ENCODE measurements at places on chromosomes 3 and 15. TPM values are rescaled to one million over a fixed set of nuclear protein-coding genes. Genes with fewer than 3 reads are reported as not detected.
A peak's percentile ranks its signal among the peaks of the same experiment; 100 is the strongest.

Gene ZNF662
- not detected for total RNA-seq

Gene TP63
- 16.1 TPM for total RNA-seq

- H3K4me3 ChIP-seq = no peak overlapping the region
- peaks cover 6% of the 10 kb centered on the region for H3K4me1 ChIP-seq
- no peaks in the 10 kb centered on the region for H3K27me3 ChIP-seq
- no peak for DNase-seq
- H3K36me3 ChIP-seq = peaks cover 29% of the 10 kb centered on the region
Measured at GRCh38 chr3:160291290-160291908, 66.2 kb downstream of the C3orf80 start.

GRCh38 chr3:98777801-98778220 is 14.7 kb downstream of the ST3GAL6 start:
- no peak overlapping the region for H3K27ac ChIP-seq
- H3K27me3 ChIP-seq = no peaks in the 10 kb centered on the region
- no peak overlapping the region for H3K4me3 ChIP-seq
- H3K36me3 ChIP-seq = peaks cover 20% of the 10 kb centered on the region

DNA sequence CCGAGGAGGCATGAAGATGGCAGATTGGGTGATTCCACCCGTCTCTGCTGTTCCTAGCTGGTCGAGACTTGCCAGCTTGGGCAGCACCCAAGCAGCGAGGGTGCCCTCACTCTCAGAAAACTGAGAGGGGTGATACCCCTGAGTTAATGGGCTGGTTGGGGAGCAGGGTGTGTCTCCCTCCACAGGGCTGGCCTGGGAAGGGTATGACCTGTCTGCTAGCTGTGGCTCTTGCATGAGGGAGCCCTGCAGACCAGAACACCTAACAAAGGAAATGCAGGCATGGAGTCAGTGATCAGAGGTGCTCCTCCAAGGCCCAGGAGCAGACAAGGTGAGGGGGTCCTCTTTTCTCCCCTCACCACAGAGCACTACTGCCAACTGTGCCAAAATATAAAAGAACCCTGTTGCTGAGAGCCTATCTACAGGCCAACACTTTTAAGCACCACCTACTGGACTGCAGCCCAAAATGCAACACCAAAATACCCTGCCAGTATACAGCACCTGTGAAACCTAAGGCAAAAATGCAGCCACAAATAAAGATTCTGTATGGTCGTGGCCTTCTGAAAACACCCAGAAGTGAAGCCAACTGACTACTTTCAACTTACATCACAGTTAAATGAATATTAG is 35.8 kb upstream of the PPM1L start:
- H3K27ac ChIP-seq = no peak overlapping the region
- no peaks in the 10 kb centered on the region for H3K4me1 ChIP-seq
- no peak for DNase-seq
- no peak overlapping the region for H3K4me3 ChIP-seq

GRCh38 chr3:143972505-143973258 is 1.1 kb downstream of the DIPK2A start:
- H3K4me1 ChIP-seq = peaks cover 12% of the 10 kb centered on the region
- H3K27me3 ChIP-seq = peaks cover 3% of the 10 kb centered on the region
- no peaks in the 10 kb centered on the region for H3K36me3 ChIP-seq
- peak overlapping the region; percentile 86 for H3K27ac ChIP-seq

Data from type B pancreatic cell (in vitro differentiated cells).